ENCODE measurements at places on chromosomes 2 and 18.

DNA sequence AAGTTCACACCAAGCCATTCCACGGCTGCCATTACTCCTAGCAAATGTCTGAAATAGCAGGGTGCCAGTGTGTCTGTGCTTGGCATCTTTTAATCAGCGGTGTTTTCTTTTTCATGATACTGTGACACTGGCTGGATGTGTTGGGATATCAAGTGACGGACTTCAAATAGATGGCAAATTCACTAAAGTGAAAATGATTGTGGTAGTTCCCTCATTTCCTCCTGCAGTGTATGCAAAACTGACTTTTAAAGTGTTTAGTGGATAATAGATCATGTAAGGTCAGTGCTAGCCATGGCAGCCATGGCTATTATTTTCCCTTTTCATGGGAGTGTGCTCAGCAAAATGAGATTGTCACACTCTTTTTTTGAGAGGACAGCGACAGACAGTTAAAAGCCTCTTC, 261.5 kb upstream of the SIX3 start:
- DNase-seq = no peak

DNA sequence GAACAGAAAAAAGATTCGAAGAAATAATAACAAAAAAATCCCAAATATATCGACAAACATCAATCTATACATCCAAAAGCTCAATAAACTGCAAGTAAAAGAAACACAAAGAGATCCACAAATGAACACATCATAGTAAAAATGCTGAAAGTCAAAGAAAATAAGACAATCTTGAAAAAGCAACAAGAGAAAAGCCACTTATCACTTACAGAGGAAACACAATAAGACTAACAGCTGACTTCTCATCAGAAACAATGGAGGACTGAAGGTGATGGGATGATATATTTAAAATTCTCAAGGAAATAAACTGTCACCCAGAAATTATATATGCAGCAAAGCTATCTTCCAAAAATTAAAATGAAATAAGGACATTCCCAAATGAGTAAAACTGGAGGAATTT, 140.3 kb downstream of the NDUFA10 start:
- DNase-seq = no peak

DNA sequence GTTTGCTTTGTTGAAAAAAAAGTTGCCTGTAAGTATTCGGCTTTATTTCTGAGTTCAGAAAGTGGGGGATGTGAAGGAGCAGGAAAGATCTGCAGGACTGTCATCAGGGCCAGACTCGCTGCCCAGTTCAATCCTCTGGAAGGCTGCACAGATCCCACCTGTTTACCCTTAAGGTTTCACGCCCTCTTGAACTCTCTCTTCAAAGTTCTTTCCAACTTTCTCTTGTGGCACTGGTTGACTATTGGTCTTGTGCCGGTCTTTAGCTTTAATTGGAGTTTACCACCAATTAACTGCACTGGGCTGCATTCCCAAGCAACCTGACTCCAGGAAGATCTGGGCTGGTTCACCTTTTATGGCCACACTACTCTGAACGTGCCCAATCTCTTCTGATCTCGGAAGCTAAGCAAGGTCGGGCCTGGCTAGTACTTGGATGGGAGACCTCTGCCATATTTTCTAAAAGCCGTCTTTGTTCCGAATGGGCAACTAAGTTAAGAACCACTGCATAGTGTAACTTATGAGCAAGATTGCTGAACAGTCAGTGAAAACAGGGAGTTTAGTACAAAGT, 495.0 kb downstream of the DPP10 start:
- no peak for DNase-seq

- no peak for DNase-seq
Observed at GRCh38 chr2:206614811-206615210, 27.5 kb upstream of the FAM237A start.

DNA sequence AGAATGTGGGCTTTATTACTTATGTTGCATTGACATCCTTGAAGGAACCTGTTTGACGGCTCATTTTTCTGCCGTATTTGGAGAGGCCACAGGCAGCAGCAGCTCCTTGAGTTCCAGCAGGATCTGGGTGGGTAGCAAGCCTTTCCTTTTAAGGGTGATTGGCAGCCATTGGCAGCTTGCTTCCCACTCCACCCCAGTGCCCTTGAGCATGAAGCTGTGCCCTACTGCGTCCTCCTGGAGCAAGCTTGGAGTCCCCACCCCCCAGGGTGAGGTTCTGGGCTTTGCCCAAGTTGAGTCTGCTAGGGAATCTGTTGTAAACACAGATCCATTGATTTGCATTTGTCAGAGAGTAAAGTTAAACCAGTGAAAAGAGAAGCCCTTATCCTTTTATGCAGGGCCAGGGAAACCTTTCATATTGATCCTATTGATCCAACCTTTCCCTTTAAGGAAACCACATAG, 9.2 kb downstream of the ONECUT2 start:
- no peak for DNase-seq

GRCh38 chr2:149271575-149271974, 58.8 kb upstream of the LYPD6 start:
- DNase-seq = no peak

Data from mesothelial cell of epicardium (in vitro differentiated cells).